Breast epithelium (tissue), 4 donors: ENCODE measurements at places on chromosomes 1 and 21.

DNA sequence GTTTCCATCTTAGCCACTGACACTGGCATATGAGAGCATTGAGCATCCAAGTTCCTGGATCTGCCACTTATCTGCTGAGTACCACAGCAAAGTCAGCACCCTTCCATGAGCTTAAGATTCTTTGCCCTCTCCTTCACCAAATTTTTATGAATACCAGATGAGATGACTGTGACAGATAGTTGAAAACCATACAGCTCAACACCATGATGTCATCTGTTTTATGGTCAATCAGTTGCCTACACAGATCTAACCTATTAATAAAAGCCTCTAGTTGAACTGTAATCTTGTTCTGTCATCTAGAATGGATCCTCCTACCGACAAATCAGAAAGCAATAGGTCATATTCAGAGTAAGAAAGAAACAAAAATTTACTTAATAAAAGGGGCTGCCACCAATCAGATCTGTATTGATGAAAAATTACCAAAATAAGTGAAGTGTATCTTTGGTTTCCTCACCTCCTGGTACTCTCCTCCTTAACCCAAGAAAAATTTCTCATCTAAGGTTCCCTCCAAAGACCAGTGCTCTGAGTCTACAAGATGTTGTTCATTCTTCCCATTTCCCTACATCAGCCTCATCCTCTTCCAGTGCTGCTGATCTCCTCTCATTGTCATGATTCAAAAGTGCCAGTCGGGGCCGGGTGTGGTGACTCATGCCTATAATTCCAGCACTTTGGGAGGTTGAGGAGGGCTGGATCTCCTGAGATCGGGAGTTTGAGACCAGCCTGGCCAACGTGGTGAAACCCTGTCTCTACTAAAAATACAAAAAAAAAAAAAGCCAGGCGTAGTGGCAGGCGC is 138.8 kb upstream of the CTTNBP2NL start:
- no peak for DNase-seq

GRCh38 chr1:158644449-158644848 is 39.4 kb downstream of the OR10Z1 start:
- no peak for DNase-seq

GRCh38 chr21:45155910-45156309 is 81.5 kb downstream of the ADARB1 start:
- peak; percentile 7 for DNase-seq

DNA sequence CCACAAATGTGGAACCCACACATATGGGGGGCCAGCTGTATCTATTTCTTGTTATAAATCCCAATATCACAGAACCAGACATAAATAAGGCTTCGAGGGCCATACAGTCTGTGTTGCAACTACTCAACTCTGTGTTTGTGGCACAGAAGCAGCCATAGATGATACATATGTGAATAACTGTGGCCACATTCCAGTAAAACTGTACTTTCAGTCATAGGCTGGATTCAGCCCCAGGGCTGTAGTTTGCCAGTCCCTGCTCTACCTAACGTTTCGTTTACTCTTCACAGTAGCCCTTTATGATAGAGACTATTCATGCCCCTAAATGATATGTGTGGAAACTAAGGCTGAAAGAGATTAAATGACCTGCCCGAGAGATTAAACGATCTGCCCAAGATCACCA is 48.7 kb downstream of the FHAD1 start:
- DNase-seq = no peak

GRCh38 chr1:179029321-179029759 is 3.6 kb downstream of the FAM20B start:
- DNase-seq = no peak
